Stimulated activated CD4-positive, alpha-beta T cell treated with anti-CD3 and anti-CD28 coated beads, TNF-alpha, amount 100 ng/mL, for 4 hours (primary cell): ENCODE measurements at places on chromosomes 5 and 9.

DNA sequence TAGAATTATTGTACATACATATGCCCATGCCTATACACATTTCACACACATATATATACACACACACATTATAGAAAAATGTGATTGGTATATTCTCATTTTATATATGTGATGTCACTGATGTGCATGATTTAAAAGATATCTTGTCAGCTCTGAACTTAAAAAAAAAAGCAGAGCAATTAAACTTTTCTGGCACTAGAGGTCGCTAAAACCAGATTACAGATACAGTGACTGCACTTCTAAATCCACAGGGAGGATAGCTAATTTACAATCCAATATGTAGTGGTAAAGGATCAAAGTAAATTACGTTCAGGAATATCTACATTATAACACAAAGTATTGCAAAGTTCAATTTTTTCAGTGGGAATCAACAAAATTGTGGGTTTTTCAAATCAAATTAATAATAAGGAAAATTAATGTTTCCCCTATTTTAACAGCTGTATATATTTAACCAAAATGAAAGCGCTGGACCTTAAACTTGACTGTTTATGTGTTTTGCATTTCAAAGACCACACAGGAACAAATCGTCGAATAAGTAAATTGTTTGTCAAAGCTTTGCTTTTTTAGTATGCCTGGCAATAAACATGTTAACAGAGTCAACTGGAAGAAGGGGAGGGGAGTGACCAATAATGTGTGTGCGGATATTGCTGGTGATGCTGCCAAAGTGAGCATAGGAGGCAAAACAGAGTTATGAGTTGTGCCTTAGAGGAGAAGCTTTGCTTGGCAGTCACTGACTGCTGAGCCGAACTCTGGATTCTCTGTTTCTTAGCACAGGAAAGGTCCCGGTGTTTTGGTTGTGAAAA, 1201.4 kb upstream of the C9orf72 start:
- no peak for DNase-seq

- no peak for DNase-seq
These were observed 4.9 kb upstream of the RAPGEF1 start for GRCh38 chr9:131744720-131745201.

GRCh38 chr9:125202846-125203618, 2.7 kb downstream of the RABEPK start:
- no peak for DNase-seq

- DNase-seq = no peak
These were observed 73.4 kb downstream of the GABBR2 start for GRCh38 chr9:98635374-98635773.

- DNase-seq = no peak
These were observed 130.6 kb downstream of the TENT4A start for GRCh38 chr5:6843821-6844220.

- DNase-seq = no peak
These were observed 6.7 kb upstream of the ANKRD18B start for GRCh38 chr9:33517373-33517772.

- DNase-seq = no peak
These were observed 183.3 kb downstream of the IRX1 start for GRCh38 chr5:3778945-3779344.

DNA sequence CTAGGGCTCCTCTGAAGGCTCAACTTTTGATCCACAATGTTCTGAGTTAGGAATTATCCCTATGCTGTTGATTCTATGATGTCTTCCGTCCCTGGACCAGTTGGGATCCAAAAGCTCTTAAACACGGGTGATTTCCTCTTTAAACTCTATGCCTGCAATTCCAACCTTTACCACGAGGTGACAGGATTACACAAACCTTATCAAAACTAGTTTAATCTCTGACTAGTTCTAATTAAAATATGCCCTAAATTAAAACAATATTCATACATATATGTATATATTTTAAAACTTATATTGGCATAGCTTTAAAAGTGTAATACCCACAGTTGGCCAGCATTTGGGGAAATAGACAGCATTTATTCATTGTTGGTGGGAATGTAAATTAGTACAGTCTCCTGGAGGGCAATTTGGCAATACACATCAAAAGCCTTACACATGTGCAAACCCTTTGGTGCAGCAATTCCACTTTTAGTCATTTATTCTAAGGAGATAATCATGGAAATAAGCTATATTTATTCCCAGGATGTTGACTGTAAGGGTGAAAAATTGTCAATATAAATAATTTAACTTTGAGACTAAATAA, 51.6 kb upstream of the PHYKPL start:
- no peak for DNase-seq

- DNase-seq = no peak
These were observed 1802.5 kb downstream of the EFNA5 start for GRCh38 chr5:105868038-105868780.

DNA sequence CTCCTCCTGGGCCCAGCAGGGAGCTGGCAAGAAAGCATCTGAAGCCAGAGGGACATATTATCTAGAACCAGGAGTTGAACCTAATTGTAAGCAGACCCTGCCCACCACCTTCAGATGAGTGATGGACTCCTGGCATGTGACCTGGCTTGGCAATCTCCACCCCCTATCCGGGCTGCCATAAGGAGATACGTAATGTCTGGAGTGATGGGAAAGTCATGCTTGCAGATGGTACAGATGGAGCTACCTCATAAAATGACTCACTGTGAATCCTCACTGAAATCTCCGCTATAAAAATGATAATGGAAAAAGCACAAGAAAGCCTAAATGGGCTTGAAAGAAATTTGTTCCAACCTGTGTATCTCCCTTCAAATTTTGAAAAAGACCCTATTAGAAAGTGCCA, 157.5 kb downstream of the DMRT2 start:
- DNase-seq = no peak

GRCh38 chr9:18360005-18360404, 113.9 kb upstream of the ADAMTSL1 start:
- no peak for DNase-seq

DNA sequence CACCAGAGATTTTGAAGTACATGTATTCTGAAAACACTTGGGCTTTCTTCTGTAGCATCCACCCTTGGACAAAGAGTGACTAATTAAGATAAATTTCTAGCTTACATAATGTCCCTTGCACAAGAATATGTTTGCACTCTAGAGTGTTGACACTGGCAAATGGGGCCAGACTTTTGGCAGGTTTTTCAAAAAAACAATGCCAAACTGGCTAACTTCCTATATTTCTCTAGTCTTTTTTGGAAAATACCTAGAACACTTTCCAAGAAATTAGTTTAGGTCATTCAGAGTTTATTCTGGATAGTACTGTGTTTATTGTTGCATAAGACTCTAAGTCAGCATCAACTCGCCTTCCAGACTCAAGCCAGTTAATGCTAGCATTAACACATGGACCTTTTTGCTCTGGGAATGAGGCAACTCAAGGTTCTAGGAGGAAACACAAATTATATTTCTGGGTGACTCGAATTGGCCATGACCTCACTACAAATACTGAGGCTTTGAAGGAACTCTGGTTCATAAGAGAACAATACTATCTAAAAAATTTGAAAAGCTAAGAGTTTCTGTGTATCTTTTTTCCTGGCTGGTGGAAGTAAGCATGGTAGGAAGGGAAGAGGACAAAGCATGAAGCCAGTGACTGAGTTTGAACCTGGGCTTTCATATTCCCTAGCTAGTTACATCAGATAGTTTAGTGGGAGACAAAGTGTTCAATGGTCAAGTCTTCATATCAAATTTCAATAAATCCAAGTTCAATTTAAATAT, 101.6 kb downstream of the NREP start:
- DNase-seq = no peak

DNA sequence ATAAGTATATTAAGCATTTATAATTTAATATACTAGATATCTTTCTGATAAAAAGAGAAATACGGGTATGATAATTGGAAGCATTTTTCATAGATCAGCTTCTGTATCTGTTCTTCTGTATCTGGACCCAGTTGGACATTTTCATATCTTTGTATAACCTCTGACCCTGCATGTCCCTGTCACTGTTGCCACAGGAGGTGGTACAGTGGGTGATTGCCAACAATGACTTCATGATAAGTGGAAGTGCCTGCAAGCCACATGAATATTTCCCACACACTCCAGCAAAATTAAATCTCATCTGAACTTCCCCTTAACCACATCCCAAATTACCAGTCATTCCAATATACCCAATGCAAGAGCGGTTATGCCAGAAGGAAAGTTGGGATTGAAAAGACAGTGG, 376.4 kb downstream of the ARRDC3 start:
- no peak for DNase-seq

GRCh38 chr5:59139695-59140094, 556.8 kb downstream of the RAB3C start:
- DNase-seq = no peak

GRCh38 chr5:6829150-6829784, 116.0 kb downstream of the TENT4A start:
- no peak for DNase-seq

GRCh38 chr5:90119531-90119971, 290.0 kb downstream of the CETN3 start:
- no peak for DNase-seq

- no peak for DNase-seq
These were observed 1070.3 kb upstream of the CDH18 start for GRCh38 chr5:21058289-21058688.

- no peak for DNase-seq
These were observed 20.7 kb downstream of the ACTL7B start for GRCh38 chr9:108834959-108835665.

- no peak for DNase-seq
These were observed 71.4 kb upstream of the ATP10B start for GRCh38 chr5:160923411-160923810.

DNA sequence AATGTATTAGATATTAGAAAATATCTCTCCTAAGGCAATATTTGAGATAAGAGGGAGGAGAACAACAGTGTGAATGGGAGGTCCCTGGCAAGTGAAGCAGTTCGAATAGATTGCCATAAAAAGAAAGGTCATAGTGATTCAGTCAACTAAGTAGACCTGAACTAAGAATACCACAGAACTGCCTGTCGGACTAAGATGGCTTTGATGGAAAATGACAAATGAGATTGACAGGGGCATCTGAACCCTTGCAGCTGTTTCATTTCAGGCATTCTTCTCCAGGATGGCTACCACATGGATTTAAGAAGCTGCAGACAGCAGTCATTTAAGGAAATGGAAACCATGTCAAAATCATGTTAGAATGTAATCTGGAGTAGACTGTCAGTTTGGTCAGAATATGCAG, 308.4 kb upstream of the MEF2C start:
- DNase-seq = no peak

GRCh38 chr9:122475717-122476116, 2.0 kb downstream of the OR1J1 start:
- no peak for DNase-seq

GRCh38 chr9:99680191-99680590, 141.5 kb upstream of the NR4A3 start:
- no peak for DNase-seq

- DNase-seq = no peak
These were observed 142.9 kb downstream of the ARRDC3 start for GRCh38 chr5:91240175-91240574.

- DNase-seq = no peak
These were observed 157.0 kb upstream of the RAI14 start for GRCh38 chr5:34499001-34499734.

GRCh38 chr5:2801577-2802525, 50.4 kb upstream of the IRX2 start:
- no peak for DNase-seq

DNA sequence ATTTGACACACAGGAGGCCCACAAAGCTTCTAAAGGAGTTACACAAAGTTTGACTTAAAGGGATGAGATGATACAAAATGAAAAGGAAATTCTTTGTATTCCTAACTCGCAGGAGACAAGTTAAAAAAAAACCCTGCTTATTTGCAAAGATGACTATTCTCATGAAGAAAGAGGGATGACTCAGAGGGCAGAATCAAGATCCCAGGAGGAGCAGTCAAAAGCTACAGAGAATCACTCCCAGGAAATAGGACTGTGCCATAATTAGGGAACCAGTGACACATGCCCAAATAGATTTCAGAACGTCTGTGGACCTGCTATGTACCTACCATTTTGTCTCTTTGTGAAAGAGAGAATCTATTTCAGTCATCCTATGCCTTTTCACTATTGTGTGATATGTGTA, 103.5 kb upstream of the ARRDC3 start:
- DNase-seq = no peak
